ENCODE measurements at places on chromosomes 3 and 15. TPM values are rescaled to one million over a fixed set of nuclear protein-coding genes. Genes with fewer than 3 reads are reported as not detected.

Gene ADPRH
- 7.4 TPM for total RNA-seq

Gene SMAD6
- total RNA-seq: 15.7 TPM

Gene SLC7A14
- not detected for total RNA-seq

Gene SAXO2
- total RNA-seq: not detected

Gene SLC12A8
- 65.3 TPM for total RNA-seq

Gene GP5
- total RNA-seq: not detected

Gene ARRDC4
- total RNA-seq: 42.0 TPM

Gene PLCB2
- total RNA-seq: 35.1 TPM

Gene RSRC1
- total RNA-seq: 30.7 TPM

Gene MKRN3
- total RNA-seq: 1.4 TPM

Gene CADM2
- total RNA-seq: 1.7 TPM

Gene GALNT15
- total RNA-seq: 211 TPM

Gene PRICKLE2
- 74.6 TPM for total RNA-seq

Gene SPRED1
- 22.0 TPM for total RNA-seq

Gene SEMA3F
- 29.8 TPM for total RNA-seq

Gene GOLGA8K
- 0.48 TPM for total RNA-seq

Gene NRG4
- total RNA-seq: 2.9 TPM

Gene MSL2
- 32.8 TPM for total RNA-seq

Gene SLC2A2
- total RNA-seq: not detected

Gene CDAN1
- 15.1 TPM for total RNA-seq

Gene ERICH6
- total RNA-seq: not detected

Gene KIAA1143
- total RNA-seq: 26.0 TPM

Gene ROPN1
- total RNA-seq: not detected

Gene GRIP2
- total RNA-seq: 0.84 TPM

Gene C3orf80
- 0.28 TPM for total RNA-seq

Gene CCDC33
- not detected for total RNA-seq

Gene CSNK1G1
- 23.3 TPM for total RNA-seq

Gene AHSG
- not detected for total RNA-seq

Gene AMOTL2
- 197 TPM for total RNA-seq

Gene IL20RB
- total RNA-seq: 4.4 TPM

Gene RFTN1
- 94.4 TPM for total RNA-seq

Gene NPAP1
- not detected for total RNA-seq

Gene CACNA1D
- total RNA-seq: 0.47 TPM

Gene PAK6
- total RNA-seq: 1.5 TPM

Gene CTXN2
- total RNA-seq: not detected

Gene CPNE9
- total RNA-seq: not detected

Gene SLC6A6
- 75.2 TPM for total RNA-seq

Gene FETUB
- not detected for total RNA-seq

Gene PLS1
- 1.3 TPM for total RNA-seq

Gene AGBL1
- total RNA-seq: not detected

Gene KLF15
- total RNA-seq: 55.1 TPM

Gene CCR8
- total RNA-seq: not detected

Gene SLC12A1
- not detected for total RNA-seq

Gene COMMD2
- total RNA-seq: 21.1 TPM

Gene GOLGA8G
- not detected for total RNA-seq

Gene PCYT1A
- 120 TPM for total RNA-seq

Gene FGF7
- total RNA-seq: 77.1 TPM

Gene PLSCR2
- total RNA-seq: not detected

Gene DPH3
- total RNA-seq: 33.7 TPM

Gene BCHE
- 30.6 TPM for total RNA-seq

Gene CYP19A1
- total RNA-seq: 6.8 TPM

Gene CCR5
- 0.16 TPM for total RNA-seq

All from omental fat pad (tissue), 4 donors.